ENCODE measurements at places on chromosomes 7 and 10.

- DNase-seq: no peak
Observed at GRCh38 chr7:138092486-138093028, 16.3 kb downstream of the AKR1D1 start.

DNA sequence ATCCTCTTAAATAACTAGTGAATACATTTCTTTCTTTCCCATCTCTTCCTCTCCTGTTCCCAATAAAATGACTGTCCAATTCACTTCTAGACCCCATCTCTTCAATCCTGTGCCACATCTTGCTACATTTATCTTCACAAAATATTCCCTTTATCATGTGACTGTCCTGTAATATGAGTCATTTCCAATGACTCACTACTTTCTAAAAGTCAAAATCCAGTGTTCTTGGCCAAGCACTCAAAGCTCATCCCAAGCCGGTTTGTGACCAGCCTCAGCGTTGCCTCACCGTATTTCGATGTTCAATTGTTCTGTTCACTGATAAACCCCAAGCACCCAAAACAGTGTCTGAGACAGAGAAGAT, 104.7 kb downstream of the PARD3 start:
- DNase-seq: no peak

DNA sequence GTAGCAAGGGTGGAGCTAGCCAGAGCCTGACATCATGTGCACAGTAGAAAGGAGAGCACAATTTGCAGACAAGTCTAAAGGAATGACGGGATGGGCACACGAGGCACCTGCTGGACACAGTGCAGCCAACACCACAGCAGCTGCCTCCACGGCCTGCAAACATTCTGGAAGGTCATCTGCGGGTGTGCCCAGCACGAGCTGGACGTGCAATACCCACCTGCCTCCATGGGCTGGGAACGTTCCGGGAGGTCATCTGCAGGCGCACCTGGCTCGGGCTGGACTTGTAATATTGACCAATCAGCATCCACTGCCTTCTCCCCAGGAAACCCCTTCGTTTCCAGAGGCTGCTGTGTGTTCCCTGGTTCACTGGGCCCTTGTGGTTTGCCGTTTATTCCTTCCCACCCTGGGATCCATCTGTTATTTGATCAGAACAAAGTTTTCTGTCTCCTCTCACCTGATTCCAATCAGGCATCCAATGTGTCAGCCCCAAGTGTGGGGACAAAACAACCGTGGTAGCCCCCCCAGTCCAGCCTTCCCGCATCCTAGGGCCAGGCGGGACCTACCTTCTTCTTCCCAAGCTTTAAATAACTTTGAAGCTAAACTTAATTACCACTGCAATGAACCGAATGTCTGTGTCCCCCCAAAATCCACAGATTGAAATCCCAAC, 243.4 kb upstream of the PPP2R2D start:
- DNase-seq: no peak

DNA sequence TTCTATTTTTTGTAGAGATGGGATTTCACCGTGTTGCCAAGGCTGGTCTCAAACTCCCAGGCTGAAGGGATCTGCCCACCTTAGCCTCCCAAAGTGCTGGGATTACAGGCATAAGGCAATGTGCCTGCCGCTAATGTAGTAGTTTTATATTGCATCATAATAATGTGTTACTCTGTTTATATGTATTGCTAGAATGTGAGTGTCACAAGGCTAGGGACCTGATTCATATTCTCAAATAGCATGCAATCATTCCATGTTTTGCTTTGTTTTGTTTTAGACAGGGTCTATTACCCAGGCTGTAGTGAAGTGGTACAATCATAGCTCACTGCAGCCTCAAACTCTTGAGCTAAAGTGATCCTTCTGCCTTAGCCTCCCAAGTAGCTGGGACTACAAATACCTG, 13.5 kb downstream of the CCL26 start:
- DNase-seq: no peak

DNA sequence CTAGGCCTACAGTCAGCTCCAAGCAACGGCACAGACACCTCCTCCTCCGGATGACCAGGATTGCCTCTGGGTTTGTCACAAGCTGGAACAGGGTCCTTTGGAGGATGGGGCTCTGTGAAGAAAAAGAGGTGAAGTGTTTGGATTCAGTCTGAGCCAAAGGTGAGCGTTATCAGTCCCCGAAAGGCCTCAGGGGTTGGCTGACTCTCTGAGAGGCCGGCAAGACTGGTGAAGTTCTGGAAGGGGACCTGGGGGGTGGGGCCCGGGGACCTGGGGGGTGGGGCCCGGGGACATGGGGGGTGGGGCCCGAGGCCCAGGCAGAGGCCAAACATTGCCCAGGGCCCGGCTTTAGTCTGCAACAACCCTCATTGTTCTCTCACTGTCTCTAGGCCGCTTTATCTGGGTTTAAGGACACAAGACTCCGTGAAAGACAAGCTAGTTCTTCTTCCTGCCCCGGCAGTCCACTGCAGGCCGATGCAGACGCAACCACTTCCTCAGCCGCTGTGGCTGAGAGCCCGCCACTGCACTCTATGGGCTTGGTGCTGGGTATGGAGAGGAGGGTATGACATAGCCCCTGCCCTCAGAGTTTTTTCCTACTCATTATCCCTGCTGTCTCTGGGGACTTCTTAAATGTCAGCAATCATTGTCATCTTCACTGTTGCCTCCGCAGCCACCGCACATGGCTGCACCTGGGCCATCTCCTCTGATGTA, 27.4 kb upstream of the PSAP start:
- no peak for DNase-seq

DNA sequence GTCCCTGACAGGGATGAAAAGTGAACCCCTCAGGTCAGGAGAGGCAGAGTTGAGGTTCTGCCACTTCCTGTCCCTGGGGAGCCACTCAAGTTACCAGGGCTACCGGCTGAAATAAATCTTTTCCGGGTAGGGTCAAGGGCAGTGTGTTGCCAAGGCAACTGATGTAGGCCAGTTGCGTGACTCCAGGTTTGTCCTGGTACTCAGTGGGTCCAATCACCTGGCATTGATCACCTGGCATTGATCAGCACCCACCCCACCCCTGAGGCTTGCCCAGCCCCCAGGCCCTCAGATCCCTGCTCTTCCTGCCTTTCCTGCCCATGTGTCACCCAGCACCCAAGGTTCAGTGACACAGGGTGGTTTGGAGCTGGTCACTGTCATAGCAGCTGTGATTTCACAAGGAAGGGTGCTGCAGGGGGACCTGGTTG, 5.9 kb downstream of the SAP25 start:
- DNase-seq: no peak

DNA sequence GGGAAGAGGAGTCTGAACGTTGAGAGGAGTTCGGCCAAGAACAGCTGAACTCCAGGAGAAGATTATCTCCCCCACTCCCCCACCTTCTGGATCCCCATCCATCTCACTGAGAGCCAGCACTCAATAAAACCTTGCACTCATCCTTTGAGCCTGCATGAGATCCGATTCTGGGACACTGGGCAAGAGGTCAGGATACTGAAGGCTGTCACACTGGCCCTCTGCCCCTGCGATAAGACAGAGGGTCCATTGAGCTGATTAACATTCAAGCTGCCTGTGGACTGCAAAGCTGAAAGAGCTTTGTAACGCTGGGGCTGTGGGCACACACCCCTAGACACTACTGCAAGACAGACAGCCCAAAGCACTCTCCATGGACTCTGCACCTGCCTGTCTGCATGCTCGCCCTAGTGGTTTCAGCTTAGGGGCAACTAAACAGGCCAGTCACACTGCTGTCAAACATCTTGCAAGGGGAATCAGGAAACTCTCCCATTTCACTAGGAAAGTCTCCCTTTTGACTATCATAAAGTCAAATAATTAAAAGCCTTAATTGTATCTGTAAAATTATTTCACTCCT, 42.3 kb upstream of the CNTNAP2 start:
- DNase-seq: no peak

- no peak for DNase-seq
Observed at GRCh38 chr7:70036695-70037094, 438.4 kb downstream of the AUTS2 start.

DNA sequence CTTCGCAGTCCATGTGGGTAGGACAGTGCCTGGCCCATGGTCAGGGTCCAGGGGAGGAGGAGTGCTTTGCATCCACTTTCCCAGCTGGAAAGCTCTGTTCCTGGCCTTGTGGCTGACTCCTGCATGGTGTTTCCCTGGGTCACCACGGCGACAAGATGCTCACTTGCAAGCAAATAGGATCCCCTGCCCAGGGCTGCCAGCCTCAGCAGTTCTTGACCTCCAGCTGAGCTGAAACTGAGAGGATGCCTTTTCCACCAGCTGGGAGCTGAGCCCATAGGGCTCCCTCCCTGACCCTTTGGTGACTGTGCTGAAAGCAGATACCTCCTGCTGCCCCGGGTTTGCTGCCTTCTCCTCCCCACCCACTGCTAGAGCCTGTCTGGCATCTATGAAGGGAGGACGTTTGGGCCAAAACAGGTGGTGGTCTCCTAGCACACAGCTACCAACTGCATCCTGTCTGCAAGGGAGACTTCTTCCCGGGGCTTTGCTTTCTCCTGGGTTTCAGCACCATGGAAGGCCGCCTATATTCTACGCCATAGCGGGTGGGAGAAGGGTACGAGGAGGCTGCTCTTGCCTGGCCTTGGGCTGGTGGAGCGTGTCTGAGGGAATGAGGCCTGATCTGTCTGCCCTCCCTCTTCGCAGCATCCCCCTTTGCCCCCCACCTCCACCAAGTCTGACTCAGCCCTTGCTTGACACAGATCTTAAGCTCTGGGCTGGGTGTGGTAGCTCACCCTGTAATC, 34.4 kb downstream of the UBTD1 start:
- DNase-seq: no peak

GRCh38 chr10:113540845-113541548, 11.9 kb upstream of the HABP2 start:
- no peak for DNase-seq

GRCh38 chr7:21767300-21767900, 178.3 kb downstream of the CDCA7L start:
- DNase-seq: no peak

DNA sequence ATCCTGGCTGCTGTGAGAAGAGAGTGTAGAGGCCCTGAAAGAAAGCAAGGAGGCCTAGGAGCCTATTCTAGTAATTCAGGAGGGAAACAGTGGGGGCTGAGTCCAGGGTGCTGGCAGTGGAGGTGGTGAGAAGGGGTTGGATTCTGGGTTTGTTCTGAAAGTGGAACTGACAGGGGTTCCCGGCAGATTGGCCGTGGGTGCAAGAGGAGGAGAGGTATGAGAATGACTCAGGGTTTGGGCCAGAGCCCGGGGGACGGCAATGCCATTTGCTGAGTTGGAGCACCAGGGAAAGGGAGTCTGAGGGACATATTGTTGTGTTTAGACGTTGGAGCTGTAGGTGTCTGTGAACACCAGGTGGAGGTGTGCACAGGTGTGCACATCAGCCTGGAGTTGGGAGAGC, 38.5 kb downstream of the NPTX2 start:
- DNase-seq: no peak

DNA sequence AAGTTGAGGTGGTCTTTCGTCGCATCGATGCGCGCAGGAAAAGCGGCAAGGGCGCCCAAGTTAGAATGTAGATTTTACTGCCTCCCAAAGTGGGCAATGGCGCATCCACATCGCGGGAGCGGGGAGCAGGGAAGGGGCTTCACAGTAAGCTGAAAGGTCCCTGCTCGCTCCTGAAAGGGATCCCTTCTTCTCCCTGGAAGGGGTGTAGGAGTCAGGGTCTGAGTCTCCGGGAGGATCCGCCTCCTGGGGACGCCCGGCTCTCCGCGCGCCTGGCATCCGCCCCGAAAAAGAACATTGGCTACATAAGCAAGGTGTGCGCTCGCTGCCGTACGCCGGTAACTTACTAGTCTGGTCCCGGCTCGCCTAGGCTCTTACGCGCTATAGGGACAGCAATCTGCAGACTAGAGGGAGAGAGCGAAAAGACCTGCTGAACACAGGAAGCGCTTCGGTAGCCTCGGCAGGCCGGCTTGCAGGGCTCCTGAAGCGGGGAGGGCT, 804 bp downstream of the UNC5B start:
- DNase-seq: no peak

GRCh38 chr10:71711052-71711623, 8.4 kb downstream of the C10orf105 start:
- no peak for DNase-seq

DNA sequence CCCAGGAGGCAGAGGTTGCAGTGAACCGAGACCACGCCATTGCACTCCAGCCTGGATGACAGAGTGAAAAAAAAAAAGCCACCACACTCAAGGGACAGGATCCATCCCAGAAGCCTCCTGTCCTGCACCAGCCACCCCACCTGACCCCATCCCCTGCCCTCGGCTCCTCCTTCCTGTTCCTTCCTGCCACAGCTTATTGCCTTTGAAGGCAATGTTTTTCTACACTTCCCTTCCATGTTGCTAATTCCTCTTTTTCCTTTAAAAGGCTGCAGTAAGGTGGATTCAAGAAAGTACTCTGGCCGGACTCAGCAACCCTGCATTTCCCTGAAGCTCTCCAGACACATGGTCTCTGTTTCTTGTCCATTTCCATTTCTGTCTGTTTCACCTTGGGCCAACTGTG, 80.9 kb downstream of the FAM171A1 start:
- no peak for DNase-seq

DNA sequence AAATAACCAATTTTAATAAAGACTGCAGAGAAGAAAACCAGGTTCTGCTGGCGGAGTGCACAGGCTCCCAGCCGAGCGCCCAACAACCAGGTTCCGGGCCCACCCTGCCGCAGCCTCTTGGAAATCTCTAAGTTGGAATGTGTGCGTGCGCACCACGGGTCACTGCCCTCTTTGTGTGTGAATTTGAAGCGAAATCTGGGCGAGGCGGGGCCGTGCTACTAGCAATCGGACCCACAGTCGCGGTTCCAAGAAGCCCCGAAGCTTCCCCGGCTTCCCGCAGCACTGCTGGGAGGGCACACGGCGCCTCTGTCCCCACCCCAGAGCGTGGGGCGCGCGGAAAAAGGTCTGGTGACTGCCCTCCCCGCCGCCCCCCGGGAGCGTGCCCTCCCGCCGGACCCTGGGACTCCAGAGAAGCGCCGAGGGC, 666 bp upstream of the MAP3K8 start:
- DNase-seq: no peak

- no peak for DNase-seq
Observed at GRCh38 chr10:16752099-16752498, 65.1 kb downstream of the RSU1 start.

DNA sequence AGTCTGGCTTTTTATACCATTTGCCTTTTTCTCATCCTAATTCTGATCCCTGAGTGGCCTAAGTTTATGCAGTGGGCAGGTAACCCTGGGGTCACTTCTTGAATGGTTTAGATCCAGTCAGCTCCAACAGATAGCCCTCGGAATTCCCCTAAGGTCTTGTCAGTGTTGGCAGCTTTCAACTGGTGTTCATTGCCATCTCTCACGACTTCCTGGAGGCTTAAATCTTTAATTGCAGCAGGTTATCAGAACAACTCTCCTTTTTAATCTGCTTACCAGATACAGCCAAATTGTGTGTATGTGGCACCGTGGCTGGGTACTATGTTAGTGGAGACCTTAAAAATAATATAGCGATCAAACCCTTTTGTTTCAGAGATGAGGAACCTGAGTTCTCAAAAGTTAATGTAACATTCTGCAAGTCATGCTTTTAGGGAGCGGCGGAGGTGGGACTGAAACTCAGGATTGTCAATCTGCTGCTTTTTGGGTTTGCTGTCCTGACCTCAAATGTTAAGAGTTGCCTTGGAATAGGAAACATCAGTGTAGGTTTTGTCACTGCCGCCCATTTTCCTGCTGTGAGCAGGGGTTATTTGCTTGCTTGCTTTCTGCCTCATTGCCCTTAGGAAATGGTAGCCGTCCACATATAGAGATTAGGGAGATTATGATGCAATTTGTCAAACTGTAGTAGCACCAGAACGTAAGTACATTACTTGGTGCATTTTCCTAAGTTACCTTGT, 818 bp downstream of the DLD start:
- DNase-seq: no peak

Measured in thoracic aorta (tissue), 2 donors.